ENCODE measurements at places on chromosomes 4 and X.

GRCh38 chrX:109704563-109704962 is 28.5 kb downstream of the ACSL4 start:
- DNase-seq: no peak

GRCh38 chrX:46398126-46398525 is 147.1 kb downstream of the ZNF674 start:
- no peak for DNase-seq

DNA sequence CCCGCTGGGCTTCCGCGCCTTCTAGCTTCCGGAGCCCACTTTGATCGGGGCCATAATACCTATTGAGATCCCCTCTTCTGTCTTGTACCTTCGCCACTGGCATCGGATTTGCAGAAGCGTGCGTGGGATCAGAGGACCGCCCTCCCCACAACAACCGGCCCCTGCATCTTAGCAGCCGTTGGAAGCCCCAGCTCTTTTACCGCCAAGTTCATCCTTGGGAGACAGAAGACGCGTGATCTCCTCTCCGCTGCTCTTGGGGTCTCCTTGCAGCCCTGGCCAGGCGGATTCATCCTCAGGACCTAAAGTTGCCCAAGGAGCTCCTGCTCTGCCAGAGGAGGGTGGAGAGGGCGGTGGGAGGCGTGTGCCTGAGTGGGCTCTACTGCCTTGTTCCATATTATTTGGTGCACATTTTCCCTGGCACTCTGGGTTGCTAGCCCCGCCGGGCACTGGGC is 1.6 kb downstream of the SLIT2 start:
- no peak for DNase-seq

GRCh38 chr4:185587427-185588161 is 52.3 kb upstream of the PDLIM3 start:
- DNase-seq: peak; percentile 56

DNA sequence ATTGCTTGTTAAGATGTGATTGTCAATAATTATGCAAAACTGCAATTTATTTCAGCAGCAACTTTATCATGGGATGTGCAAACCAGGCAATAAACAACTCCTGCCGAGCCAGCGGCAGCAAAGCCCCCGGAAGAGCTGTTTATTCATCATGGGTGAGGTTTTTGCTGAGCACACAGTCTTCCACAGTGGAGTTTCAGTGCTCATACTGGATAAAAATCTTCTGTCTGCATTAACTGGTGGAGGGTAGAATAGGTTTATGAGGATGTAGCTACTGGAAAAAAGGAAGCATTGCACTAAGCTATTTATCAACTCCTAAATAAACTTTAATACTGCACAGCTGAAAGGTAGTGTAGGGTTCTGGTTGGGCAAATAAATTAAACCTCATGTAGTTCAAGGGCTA is 557.4 kb upstream of the FTHL17 start:
- no peak for DNase-seq

- no peak for DNase-seq
Observed at GRCh38 chrX:109679820-109680219, 53.2 kb downstream of the ACSL4 start.

- no peak for DNase-seq
Observed at GRCh38 chrX:50111742-50112141, 89.1 kb downstream of the AKAP4 start.

DNA sequence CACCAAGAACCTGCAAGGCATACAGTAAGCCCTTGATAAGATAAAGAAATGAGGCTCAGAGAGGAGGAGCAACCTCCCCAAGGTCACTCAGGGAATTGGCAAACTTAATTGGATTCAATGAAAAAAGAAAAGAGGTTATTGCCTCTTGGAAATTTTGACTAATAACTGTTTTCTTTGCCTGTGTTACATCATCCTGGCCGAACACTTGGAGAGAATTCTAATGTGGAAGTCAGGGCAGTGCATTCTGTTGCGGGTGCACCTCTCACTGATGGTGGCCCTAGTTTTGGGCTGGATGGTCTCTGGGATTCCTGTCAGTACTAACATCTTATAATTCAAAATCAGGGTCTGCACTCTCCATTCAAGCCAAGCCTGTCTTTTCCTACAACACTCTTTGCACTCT is 186.2 kb upstream of the BCOR start:
- DNase-seq: no peak
